ENCODE measurements at places on chromosomes 16 and 17.

DNA sequence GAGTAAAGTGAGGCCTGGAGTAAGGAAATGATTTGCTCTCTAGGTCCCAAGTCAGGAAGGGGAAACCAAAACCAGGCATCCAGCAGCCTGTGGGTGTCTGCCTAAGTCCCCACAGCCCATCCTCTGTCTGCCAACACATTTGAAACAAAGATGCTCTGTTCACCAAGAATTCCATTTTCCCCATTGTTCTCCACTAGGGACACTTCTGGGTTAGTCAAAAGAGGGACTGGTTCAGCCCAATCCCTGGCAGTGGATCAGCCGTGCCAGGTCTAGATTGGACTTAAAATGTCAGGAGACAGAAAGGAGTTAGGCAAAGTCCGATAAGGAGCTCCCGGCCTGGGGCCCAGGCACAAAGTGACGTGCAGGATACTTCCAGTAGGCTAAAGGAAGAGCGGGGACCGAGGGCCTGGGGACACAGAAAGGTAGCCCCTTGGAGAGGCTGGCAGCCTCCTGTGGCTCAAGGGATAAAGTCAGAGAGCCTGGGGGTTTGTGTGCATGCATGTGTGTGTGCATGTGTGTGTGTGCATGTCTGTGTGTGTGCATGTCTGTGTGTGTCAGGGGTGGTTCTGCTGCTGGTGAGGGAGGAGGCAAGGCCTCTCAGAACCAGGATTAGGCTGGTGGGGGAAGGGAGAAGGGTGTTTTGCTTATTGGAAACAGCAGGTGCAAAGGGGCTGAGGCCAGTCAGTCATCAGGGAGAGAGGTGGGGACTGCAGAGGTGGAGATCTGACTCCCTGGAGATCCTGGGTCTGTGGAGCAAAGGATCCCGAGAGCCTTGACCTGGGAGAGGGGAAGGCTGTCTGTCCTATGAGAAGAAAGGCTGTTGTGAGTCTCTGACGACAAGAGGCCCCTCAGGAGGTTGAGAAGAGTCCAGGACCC lies 41.7 kb upstream of the IL34 start:
- DNase-seq = no peak

DNA sequence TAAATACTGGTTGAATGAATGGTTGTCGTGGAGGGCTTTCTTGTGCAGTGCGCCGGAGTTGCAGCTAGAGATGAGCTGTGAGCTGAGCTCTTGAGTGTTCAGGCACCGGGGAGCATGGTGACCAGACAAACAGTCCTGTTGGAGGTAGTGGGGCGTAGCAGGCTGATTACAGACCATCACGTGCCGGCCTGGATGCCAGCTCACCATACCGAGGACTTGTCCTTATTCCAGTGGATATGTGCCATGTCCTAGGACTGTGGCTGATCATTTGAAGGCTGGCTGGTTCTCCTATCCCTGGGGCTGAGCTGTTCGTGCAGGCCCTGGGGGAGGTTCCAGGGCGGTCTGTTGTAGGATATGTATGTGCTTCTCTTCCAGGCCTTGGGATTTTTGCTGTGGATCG lies 60.0 kb downstream of the ABCC1 start:
- DNase-seq = no peak

DNA sequence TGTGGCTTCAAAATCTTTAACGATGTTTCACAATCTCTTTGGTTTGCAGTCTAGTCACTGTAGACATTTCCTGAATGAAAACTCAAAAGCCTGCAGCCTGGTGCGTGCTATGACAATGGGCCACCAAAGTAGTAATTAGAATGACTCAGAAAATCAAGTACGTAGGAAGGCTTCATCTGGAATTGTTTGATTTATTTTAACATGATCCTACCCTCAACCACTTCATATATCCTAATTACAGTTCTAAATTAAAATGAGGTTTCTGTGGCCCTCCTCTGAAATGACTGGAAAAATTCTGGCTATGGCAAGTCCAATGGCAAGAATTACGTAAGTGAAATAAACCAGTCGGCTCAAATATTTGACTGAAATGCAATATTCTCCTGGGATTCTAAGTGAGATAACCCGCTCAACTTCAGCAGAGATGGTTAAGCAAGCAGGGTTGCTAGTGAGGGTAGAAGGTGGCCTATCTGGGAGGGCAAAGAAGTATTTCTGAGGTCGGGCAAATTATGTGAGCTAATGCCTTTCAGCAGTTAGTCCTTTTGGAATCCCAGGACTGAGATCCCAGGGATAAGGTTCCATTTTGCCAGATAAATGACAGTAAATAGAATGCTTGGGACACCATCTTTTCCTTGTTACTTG lies 145.6 kb upstream of the MYOCD start:
- DNase-seq = no peak

DNA sequence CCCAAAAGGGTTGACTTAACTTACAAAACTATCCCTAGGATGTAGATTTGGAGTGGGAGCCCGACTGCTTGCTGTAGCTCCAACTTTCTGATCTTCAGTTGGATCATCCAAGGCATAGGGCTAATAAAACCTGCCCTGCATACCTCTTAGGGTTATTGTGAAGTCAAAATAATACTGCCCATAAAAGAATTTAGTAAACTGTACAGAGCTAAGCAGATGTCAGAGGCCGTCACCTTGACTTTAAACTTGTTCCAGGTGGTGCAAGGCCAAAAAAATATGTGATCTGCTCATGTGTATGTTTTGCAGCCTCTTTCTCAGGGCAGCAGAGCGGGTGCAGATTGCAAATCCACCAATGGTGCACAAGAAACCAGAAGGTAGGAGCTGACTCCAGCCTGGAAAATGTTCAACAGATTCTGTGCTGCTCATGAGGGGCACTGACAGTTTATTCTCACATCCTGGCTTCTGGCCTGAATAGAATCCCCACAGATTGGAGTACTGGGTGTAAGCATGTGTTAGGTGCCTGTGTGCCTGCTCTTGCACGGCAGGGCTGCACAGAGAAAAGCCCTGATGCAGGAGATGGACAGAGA lies 180.7 kb downstream of the MAP2K4 start:
- DNase-seq = no peak

DNA sequence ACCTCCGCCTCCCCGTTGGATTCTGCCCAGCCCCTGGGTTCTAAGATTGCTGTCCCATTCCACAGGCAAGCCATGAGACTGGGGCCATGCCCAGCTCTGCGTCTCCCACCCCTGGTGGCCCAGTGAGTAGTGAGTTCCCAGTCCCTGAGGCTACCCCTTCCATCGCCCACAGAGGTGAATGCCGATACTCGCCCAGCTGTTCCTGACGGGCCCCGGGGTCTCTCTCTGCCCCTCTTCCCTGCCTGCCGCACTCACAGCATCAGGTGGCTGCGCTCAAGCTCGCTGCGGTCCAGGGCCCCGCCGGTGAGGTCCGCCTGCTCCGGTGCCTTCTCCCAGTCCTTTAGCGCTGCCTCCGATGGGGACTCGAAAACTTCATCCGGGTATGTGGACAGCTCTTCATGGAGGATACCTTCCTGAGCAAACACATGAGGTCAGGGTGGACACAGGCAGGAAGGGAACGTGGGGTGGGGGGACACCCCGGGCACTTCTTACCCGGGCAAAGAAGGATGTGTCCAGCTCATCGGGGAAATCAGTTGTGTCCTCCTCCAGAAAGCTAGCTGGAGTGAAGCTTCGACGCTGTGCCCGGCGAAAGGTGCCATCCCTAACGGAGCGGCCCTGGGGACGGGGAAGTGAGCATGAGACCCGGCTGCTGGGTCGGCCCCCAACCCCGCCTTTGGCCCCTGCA lies 8.8 kb downstream of the SNRNP25 start:
- no peak for DNase-seq

GRCh38 chr16:29699324-29700219 lies 20.6 kb downstream of the QPRT start:
- DNase-seq = no peak

DNA sequence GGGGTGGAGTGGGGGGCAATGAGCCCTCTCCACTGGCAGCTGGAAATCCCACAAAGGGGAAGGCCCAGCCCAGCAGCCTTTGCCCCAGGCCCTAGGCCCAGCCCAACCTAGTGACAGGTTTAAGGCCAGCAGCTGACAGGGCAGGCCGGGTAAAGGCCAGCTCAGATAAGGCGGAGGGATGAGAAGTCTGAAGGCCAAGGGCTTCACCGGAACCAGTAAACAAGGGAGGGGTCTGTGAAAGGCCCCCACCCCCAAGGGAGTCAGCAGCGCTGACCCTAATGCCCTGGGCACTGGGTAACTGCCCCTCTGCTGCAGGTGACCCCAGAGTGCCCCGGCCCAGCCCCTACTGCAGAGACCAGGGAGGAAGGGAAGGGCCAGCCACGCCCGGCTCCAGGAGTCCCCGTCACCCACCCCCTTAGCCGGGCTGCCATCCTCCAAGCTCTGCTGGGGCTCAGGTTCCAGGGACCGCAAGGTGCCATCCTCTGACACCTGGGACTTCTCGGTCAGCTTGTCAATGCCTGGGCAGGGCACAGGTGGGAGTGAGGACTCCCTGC lies 17.5 kb downstream of the OTOP3 start:
- DNase-seq = no peak

GRCh38 chr17:65509032-65509431 lies 52.4 kb downstream of the AXIN2 start:
- no peak for DNase-seq

GRCh38 chr17:75194879-75195278 lies 10.6 kb upstream of the NUP85 start:
- DNase-seq = no peak

GRCh38 chr17:82457929-82458178 lies 687 bp upstream of the NARF start:
- no peak for DNase-seq

DNA sequence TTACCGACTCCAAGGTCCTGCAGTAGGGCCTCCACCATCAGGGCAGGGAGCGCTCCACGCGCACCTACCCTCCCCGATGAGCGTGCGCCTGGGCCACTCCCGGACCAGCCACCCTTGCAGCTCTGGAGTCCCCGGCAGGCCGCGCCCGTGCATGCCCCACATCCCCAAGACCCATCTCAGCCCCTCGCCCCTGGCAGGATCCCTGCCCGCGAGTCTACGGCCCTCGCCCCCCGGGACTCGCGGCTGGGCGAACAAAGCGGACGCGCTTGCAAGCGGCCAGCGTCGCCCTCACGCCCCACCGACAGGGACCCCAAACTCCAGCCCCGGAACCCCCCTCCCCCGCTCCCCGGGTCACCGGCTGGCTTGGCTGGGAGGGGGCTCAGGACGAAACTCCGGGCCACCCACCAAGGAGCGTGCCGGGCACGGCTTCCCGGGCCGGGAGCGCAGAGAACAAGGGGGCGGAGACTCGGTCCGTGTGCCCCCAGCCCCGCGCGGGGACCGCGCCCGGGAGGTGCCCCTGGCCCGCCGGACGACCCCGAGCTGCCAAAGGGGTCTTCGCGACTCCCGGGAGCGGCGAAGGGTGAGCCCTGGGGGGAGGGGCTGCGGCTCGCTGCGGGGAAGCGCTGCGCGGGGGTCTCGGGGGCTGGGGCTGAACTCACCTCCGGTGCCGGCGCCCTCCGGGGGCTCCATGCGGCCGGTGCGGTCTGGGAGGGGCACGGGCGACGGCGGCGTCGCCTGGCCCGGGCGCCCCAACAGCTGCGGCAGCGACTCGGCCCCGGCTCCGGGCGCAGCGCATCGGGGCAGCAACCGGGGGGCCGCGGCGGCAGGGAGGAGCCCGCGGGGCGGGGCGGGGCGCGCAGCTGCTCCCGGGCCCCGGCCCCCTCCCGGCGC lies at the start of gene DBNDD1:
Gene DBNDD1, minus strand, starts transcription at position 805 of the 891 bp plus-strand sequence. Its CDS starts 115 bp downstream, at position 690.
- DNase-seq = no peak

- DNase-seq = no peak
Measured at GRCh38 chr16:6732166-6732565, 600.5 kb upstream of the RBFOX1 start.

DNA sequence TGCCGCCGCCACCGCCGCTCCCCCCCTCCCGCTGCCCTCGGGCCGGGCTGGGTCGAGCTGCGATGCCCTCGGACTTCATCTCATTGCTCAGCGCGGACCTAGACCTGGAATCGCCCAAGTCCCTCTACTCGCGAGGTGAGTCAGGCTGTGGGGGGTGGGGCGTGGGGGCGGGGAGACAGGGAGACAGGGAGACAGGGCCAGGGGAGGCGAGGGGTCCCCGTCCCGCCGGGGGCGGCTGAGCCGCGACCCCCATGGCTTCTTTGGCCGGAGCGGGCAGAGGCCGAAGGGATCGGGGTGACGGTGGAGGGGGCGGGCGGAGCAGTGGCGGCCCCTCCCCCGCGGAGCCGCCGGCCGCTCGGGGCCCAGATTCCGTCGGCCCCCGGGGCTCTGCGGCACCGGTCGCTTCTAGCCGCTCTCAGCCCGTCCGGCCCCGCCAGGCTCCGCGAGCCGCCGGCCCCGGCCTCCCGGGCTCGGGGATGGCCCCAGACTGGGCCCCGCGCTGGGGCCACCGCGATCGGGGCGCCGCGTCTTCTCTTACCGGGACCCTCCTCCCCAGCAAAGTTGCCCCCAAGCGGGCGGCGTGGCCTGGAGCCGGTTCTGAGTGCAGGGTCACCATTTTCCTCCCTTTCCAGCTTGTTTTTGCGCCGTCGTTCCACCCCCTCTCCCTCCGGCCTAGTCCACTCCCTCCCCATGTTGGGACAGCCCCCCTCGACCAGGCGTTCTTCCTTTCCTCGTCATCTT lies 644 bp downstream of the NFAT5 start:
- no peak for DNase-seq

DNA sequence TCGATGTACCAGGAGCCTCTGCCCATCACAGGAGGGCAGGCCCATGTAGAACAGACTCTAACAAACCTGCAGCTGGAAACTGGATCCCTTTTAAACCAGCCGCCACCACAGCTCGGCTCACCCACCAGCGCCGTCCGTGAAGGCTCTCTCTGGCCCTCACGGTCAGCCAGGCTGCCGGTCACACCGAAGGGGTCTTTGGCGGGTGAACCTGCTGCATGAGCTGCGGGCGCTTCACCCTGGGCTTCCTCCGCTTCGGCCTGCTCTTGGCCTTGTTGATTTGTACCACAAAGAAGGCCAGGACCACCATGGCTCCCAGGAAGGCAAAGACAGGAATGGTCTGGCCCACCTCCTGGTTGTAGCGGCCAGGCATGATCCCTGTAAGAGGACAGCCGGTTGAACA lies 11.7 kb upstream of the SLC38A8 start:
- DNase-seq = no peak

GRCh38 chr17:41786227-41787020 lies at the start of gene JUP:
Gene JUP, minus strand, starts transcription at chr17:41786711. Its CDS starts 14,857 bp downstream, at chr17:41771854.
- peak; percentile 90 for DNase-seq

DNA sequence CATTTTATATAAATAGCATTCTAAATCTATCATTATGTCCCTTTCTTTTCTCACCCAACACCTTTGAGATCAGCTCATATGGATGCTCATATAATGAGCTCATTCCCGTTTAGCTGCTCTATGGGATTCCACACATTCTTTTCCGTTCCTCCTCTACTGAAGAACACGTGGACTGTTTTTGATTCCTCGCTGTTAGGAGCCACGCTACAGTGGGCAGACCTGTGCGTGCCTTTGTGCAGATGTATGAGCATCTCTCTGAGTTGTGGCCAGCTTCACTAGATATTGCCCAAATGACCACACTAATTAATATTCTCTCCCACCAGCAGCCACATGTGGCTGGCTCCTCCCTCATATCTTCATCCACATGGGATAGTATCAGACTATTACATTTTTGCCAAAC lies 6.0 kb upstream of the TNFRSF13B start:
- DNase-seq = no peak
